ENCODE measurements at places on chromosomes 7 and 10.

GRCh38 chr7:73721377-73721817 is 1.9 kb upstream of the STX1A start:
- DNase-seq: no peak

DNA sequence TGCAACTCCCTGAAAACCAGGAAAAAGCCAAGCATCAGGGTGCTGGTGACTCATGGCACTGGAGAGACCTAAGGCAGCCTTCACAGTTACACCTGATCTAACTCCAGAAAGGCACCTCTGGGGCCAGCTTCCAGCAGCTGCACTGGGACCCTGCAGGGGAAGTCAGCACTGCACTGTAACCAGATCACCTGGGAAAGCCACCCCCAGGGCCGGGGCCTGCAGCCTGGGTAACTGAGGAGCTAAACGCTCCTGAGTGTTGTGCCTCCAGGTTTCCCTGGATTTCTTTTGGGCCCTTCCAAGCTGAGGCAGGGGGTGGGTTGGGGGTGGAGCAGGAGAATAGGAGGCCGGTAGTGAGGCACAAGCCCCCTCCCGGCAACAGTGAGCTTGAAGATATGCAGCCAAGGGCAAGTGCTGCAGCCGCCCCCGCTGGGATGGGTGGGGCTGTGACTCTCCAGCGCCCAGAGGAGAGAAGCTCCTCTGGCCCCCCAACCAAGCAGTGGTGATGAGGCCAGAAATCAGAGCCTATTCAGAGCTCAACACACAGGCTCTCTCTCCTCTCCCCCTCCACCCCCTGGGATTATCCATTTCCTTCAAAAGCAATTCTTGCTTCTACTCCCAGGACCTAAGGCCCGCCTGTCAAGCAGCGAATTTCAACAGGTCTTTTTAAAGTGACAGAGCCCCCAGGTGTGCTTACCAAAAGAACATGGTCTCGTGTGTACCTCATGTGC is 2.6 kb downstream of the CXCL12 start:
- peak; percentile 31 for DNase-seq

GRCh38 chr7:114973147-114973546 is 51.3 kb downstream of the MDFIC start:
- no peak for DNase-seq

DNA sequence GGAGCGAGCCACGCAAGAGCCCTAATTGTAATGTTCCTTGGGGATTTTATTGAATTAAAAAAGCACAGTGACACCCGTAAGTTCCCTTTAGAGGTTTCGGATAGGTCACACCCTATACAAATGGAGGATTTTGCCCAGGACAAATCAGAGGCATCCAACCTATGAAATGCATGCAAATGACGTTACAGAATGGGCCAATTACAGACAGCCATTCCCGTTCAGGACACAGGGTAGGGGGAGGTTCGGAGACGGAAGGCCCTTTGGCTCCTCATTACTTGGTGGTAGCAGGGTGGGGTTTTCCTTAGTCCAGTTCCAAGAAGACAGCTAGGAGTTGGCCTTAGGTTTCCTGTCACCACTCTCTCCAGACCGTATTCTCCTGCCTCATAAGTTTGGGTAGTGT is 754.1 kb downstream of the IPMK start:
- no peak for DNase-seq

DNA sequence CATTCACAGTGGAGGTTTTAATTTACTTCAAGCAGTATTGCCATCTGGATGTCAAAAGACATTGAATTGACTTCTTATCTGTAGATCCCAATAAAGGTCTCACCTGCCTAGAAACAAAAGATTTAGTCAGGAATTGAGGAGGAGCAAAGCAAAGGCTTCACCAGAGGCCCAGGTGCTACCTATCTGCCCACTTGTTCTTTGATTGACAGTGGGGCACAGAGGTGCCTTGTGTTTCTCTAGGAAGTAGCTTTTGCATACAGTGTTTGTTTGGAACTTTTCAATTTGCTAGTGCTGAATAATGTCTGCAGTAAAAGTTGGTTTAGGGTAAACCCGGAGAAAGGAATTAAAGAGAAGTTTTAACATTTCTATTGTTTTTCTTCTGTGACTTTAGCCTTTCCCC is 40.4 kb downstream of the AUTS2 start:
- DNase-seq: no peak

- no peak for DNase-seq
These were observed 92.7 kb downstream of the RSU1 start for GRCh38 chr10:16724509-16724908.

- DNase-seq: no peak
These were observed 73.0 kb downstream of the TFPI2 start for GRCh38 chr7:93817526-93817925.

DNA sequence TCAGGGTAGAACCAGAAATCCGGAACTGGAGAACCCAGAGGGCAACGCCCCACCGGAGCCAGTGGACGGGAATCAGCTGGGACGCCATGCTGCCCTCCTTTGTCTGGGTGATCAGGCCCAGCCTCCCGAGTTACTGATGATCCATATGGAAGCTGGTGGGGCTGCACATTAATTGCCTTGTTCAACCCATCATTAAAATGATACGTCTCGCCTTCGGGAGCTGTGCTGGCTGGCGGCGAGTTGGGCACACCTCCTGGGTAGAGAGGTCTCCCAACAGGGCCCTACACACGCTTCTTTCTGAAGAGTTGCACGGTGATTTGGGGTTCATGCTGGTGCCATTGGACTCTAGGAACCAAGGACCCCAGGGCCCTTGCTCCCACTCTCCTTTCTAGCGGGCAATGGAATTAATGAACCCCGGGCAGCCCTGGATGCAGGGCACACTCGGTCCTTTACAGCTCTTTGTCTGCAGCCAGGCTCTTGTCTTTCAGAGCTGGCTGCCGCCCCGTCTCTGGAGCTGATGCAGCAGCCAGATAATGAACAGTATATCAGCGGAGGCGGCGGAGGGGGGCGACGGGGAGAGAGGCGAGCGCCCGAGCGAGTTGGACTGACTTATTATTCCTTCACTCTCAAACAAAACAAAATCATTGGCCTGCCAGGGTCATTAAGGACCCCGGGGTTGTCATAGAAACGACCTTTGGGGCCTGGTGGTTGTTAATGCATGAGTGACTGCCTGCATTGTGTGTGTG is 412.2 kb upstream of the ZMIZ1 start:
- peak; percentile 81 for DNase-seq

- DNase-seq: no peak
These were observed 206.0 kb downstream of the CELF2 start for GRCh38 chr10:11223507-11224140.

DNA sequence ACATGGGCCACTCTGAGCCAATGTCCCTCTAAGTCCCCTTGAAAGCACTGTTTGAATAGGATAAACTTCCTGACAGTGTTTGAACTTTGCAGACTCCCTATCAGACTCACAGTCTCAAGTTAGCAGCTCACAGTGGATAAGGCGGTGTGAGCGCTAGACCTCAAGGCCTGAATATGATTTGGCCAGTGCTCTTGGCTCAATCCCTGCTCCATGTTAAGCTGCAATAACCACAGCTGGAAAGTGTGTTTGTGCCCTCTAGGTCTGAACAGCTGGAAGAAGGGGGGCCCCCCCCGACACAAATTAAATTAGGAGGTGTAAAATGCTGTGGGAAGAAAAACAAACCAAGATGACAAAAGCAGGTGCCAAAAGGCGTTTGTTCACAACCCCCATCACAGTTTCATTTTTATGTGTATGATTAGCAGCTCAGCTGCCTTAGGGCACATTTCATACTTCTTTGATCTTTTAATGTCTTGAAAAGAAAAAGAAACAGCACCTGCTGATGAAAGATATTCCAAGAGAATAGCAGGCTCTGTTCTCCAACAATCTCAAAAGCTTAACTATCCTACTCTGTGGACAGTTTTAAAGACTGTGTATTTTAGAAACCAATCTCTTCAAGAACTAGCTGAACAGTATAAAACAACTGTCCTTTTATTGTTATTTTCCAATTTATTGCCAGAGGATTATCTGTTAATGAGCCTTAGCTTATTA is 167.6 kb downstream of the SNX13 start:
- DNase-seq: no peak

GRCh38 chr7:136399385-136399784 is 422.2 kb upstream of the MTPN start:
- no peak for DNase-seq

GRCh38 chr10:6019010-6019782 is 41.9 kb upstream of the IL15RA start:
- no peak for DNase-seq

GRCh38 chr7:10521306-10521705 is 452.4 kb upstream of the PHF14 start:
- DNase-seq: no peak

DNA sequence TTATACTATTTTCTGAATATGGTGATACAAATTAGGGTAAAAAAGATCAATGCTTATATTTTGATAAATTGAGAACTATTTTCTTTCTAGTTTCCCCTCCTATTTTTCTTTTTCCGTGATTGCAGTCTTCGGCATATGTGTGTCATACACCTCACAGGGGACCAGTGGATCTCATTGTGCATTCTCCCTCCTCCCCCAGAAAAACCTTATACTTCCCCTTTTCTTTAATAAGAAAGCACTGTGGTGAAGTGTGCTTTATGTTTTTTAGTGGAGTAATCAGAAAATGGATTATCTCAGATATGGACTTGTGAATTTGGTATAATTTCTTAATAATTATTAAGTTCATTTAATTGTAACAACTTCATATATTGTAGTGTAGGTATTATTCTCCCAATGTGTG is 72.8 kb downstream of the BICC1 start:
- no peak for DNase-seq

DNA sequence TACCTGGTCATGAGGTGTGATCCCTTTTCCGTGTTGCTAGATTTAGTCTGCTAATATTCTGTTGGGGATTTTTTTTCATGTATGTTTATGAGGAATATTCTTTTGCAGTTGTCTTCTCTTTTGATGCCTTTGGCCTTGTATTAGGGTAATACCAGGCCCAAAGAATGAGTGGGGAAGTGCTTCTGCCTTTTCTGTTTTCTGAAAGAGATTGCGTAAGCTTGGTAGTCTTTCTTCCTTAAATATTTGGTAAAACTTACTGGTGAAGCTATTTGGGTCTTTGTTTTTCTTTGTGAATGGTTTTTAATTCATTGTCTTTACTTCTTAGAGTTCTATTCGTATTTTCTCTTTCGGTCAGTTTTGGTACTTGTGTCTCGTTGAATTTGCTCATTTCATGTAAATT is 51.1 kb downstream of the SHH start:
- no peak for DNase-seq

DNA sequence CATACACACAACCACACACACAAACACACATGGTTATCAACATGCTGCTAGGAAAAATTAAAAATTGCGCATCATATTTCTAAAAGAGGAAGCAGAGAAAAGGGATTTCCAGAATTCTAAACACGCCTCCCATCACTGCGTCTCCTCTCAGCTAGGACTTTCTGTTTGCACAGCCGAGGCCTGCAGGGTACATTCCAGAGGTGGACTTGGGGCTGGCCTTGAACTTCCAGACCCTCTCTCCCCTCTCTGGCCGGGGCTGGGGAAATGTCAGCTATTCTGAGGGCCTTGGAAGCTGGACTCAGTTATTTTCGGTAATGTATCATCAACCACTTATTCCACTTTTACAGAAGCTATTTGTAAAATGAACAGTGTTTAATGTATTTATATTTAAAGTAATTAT is 168.7 kb downstream of the GALNT17 start:
- DNase-seq: no peak

GRCh38 chr10:100972115-100972903 is 3.0 kb downstream of the SEMA4G start:
- DNase-seq: no peak

DNA sequence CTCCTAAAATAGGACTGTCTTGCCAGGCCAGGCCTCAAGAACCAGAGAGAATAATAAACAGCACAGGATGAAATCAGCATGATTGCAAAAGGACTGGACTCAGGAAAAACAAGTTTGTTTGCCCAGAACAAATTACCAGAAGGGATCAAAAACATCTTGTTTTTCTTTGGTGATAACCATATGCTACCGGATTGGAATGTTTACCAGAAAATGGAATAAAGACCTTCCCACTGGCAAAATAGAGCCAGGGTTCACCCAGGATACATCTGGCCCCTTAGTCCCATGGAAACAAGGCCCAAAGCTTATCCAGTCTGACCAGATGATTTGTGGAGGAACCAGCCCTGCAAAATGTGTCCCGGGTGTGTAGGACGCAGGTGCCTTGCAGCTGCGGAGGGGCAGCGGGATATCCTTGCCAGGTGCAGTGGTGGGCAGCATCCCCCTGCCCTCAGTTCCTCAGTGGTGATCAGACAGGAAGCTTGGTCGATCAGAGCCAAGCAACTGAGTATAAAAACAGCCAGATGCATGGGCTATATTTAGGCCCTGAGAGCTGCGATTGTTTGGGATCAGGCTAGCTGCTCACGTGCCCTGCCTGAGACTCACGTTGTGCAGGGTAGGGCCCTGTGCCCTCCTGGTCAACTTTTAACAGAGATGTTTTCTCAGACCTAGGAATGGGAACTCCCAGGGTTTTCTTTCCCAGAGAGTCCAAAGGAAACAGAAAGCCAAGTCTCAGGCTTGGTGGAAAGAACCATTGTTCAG is 4.6 kb upstream of the ZNF22 start:
- peak; percentile 33 for DNase-seq

GRCh38 chr10:110528224-110528996 is 30.7 kb downstream of the DUSP5 start:
- DNase-seq: no peak

GRCh38 chr7:129825209-129825970 is 127.4 kb downstream of the UBE2H start:
- DNase-seq: peak; percentile 96

DNA sequence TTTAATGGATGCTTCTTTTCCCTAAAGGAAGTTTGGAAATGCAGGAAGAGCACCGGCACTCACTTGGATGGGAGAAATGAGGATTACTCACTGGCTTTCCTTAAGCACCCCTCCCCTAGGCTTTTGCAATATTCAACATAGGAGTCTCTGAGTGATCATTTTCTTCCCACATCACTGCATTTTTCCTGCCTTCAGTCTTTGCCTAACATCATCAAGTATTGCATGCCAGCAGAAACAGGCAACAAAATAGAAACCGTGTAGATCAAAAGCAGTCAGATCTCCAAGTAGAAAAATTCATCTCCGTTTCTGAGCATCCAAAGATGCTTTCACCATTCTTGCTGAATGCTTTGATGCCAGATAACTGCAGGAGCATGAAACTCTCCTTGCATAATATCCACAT is 119.9 kb downstream of the ADCYAP1R1 start:
- DNase-seq: no peak

- no peak for DNase-seq
These were observed 98.1 kb downstream of the DPY19L1 start for GRCh38 chr7:34939175-34939574.

DNA sequence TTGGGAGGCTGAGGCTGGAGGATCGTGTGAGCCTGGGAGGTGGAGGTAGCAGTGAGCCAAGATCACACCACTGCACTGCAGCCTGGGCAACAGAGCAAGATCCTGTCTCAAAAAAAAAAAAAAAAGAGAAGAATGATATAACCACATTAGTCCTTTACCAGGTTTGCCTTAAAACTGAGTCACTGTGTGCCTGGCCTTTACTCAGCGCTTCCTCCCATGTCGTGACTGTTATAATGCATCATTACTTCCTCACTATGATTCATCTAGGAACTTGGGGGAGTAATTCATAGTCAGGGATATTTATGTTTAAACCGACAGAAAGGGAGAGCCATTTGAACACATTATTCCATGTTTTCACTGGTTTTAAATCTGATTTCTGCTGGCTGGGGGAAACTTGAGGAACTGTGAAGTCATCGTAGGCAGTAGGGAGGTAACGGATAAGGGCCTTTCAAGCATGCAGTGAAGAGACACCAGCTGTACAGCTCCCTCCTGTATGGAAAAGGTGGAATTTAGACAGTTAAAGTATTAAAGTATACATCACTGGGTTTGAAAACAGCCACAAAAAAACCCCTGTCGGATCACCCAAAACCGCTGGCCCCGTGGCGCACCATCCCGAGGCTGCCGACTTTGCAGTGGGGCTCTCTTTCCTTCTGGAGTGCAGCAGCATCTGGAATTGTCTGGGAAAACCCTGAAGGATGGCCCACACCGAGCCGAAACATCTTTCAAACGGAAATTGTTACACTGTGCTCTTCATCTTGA is 119.8 kb downstream of the NKX6-2 start:
- DNase-seq: no peak
